ENCODE measurements at places on chromosomes 1 and 21. TPM values are rescaled to one million over a fixed set of nuclear protein-coding genes. Genes with fewer than 3 reads are reported as not detected.

The UBL4B gene
- total RNA-seq = 8.4 TPM

The C4BPA gene
- not detected for total RNA-seq

GRCh38 chr1:5975133-5975880 lies 16.9 kb downstream of the NPHP4 start:
- no peaks in the 10 kb centered on the region for H3K36me3 ChIP-seq
- no peak overlapping the region for H3K4me3 ChIP-seq
- no peaks in the 10 kb centered on the region for H3K27me3 ChIP-seq

DNA sequence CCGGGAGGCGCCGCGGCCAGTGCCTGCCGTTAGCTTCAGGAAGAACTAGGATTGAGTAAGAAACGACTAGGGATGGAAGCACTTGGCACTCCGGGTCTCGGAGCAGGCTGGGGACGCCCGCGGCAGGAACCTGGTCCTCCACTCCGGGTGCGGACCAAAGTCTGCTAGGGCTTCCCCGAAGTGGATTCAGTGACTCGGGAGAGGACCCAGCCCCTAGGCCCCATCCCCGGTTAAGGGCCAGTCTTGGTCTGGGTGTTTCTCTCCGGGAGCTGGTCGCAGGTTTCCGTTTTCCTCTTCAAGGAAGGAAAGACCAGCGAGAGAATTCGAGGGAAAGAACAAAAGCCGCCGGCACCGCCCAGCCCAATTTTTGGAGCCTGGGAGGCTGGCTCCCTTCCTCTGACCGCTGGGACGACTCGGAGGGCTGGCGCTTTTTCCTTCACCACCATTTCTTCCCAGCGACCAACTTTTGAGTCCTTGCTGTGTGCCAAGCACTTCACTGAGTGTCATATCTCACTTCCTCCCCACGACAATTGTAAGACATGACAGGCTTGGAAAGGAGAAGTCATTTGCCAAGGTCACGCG lies 16.8 kb upstream of the STMN1 start:
- H3K27ac ChIP-seq = peak overlapping the region; percentile 36
- no peaks in the 10 kb centered on the region for H3K4me1 ChIP-seq
- DNase-seq = peak; percentile 5
- H3K27me3 ChIP-seq = no peaks in the 10 kb centered on the region
- no peaks in the 10 kb centered on the region for H3K36me3 ChIP-seq

DNA sequence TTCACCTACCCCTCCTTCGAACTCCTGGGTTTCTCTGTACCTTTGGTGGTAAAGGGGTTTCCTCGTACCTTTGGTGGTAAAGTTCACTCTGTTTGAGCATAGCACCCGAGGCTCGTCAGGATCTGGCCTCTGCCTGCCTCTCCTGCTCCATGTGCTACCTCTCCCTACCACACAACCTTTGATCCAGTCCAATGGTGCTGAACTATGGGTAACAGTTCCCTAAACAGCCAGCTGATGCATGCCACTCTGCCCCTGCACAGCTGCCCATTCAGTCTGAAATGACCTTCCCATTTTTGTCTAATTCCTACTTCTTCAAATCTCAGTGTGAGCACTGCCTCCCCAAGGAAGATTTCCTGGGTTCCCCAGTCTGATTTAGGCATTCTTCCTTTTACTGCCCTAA lies 14.0 kb downstream of the OVAAL start:
- no peak overlapping the region for H3K27ac ChIP-seq
- no peaks in the 10 kb centered on the region for H3K27me3 ChIP-seq
- no peak for DNase-seq
- H3K4me3 ChIP-seq = no peak overlapping the region

GRCh38 chr1:198116069-198116468 lies 40.7 kb upstream of the NEK7 start:
- H3K36me3 ChIP-seq = no peaks in the 10 kb centered on the region
- no peaks in the 10 kb centered on the region for H3K27me3 ChIP-seq
- no peak for DNase-seq
- no peak overlapping the region for H3K27ac ChIP-seq
- no peaks in the 10 kb centered on the region for H3K4me1 ChIP-seq
- H3K4me3 ChIP-seq = no peak overlapping the region

DNA sequence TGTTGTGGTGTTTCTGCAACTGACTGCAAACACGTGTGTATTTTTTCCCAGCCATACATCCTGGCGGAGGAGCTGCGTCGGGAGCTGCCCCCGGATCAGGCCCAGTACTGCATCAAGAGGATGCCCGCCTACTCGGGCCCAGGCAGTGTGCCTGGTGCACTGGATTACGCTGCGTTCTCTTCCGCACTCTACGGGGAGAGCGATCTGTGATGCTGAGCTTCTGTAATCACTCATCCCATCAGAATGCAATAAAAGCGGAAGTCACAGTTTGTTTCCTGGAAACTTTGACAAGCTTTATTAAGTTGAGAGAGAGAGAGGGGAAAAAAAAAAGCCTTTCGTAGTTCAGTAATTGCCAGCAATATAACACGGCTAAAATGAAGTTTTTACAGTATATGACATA lies 32.7 kb upstream of the MTR start:
- no peak overlapping the region for H3K4me3 ChIP-seq
- no peaks in the 10 kb centered on the region for H3K36me3 ChIP-seq
- no peak for DNase-seq
- no peak overlapping the region for H3K27ac ChIP-seq

DNA sequence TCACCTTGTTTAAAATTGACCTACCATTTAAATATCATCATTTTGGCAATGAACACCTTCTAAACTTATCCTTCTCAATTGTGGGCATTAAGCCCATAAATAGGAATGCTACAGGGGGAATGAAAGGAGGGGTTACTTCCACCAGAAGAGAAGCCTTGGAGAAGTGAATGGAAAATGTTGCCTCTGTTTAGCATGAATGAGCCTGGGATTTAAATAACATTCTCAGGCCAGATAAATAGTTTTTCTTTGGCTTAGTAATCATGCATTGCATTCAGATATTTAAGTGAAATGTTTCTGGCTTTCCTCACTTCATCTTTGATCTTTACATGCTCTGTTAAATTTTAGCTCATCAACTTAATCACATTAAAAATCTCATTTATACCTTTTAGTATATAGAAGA lies 284.3 kb upstream of the FMN2 start:
- H3K36me3 ChIP-seq = no peaks in the 10 kb centered on the region
- H3K27ac ChIP-seq = no peak overlapping the region
- no peak for DNase-seq
- H3K27me3 ChIP-seq = no peaks in the 10 kb centered on the region
- H3K4me1 ChIP-seq = no peaks in the 10 kb centered on the region

GRCh38 chr1:83846138-83846537 lies 152.8 kb downstream of the TTLL7 start:
- H3K4me1 ChIP-seq = no peaks in the 10 kb centered on the region
- no peaks in the 10 kb centered on the region for H3K36me3 ChIP-seq
- H3K27ac ChIP-seq = no peak overlapping the region
- DNase-seq = no peak

- no peak overlapping the region for H3K27ac ChIP-seq
- H3K27me3 ChIP-seq = no peaks in the 10 kb centered on the region
- no peak overlapping the region for H3K4me3 ChIP-seq
- H3K4me1 ChIP-seq = no peaks in the 10 kb centered on the region
- no peaks in the 10 kb centered on the region for H3K36me3 ChIP-seq
- no peak for DNase-seq
These were observed 22.5 kb upstream of the ZNF648 start for GRCh38 chr1:182083851-182084486.

- no peak for DNase-seq
- H3K4me1 ChIP-seq = no peaks in the 10 kb centered on the region
- no peaks in the 10 kb centered on the region for H3K27me3 ChIP-seq
- no peak overlapping the region for H3K4me3 ChIP-seq
These were observed 181.0 kb downstream of the SPATA17 start for GRCh38 chr1:217812175-217812574.

DNA sequence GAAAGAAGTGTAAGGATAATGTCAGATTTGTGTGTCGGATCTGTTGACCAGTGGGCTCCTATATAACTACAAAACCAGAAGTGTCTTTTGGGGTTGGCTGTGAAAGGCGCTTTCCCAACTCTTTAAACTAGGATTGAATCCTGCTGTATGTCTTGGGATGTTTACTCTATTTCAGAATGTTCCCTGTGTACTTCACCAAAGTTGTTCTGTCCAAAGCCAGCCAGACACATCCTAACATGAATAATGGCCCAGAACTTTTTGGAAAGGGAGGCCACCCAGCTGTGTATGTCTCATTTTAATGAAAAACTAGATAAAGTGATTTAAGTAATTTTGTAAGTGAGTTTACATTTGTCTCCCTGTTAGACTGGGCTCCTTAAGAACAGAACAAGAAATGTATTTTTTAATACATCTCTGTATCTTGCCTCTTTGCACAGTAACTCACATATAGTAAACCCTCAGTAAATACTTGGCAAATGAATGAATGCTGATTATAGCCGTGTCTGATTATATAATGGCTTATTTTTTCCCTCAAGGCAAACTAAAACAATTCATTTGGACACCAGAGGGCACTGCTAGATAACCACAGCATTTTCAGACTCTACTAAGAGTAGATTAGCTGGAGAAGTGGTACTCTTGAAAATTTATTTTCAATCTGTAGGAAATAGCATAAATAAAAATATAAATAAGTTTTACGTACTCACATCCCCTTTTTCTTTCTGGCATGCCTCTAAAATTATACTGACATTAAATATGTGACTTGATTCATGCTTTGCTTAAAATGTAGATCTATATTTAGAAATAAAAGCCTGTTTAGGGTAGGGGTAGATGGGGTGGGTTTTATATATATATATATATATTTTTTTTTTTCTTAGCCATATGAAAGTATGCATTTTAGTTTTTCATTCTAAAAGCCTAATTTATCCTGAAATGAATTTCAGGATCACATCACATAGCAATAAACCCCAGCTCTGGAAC lies 23.8 kb downstream of the TSEN15 start:
- H3K4me1 ChIP-seq = peaks cover 8% of the 10 kb centered on the region
- no peak overlapping the region for H3K4me3 ChIP-seq
- peak; percentile 46 for DNase-seq
- H3K27me3 ChIP-seq = no peaks in the 10 kb centered on the region

DNA sequence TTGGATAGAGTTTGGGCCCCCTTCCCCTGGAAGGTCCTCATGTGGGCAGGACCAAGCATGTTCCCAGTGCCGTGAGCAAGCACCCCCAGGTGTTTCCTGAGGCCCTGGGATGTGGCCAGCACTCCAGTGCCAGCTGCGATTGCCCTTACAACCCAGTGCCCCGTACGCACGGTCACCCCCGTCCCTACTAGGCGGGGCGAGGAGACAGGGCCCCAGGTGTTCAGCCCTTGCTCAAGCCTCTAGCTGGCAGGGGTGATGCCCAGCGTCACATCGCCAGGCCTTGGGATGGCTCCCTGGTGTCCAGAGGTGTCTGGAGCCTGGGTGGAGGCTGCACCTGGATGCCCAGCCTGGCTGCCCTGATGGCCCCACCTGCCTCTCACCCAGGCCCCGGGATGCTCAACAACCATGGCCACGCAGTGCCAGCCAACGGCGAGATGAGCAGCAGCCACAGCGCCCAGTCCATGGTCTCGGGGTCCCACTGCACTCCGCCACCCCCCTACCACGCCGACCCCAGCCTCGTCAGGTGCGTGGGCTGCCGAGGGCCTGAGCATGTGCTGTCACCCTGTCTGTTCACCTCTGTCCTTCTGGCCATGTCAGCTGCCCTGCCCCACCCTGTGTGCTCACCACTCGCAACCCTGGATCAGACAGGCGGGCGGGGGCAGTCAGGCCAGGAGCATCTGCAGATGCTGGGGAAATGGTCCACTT lies 21.6 kb upstream of the CCDC27 start:
- DNase-seq = no peak
- no peaks in the 10 kb centered on the region for H3K36me3 ChIP-seq
- H3K27ac ChIP-seq = no peak overlapping the region
- no peaks in the 10 kb centered on the region for H3K4me1 ChIP-seq
- H3K27me3 ChIP-seq = no peaks in the 10 kb centered on the region
- no peak overlapping the region for H3K4me3 ChIP-seq

- DNase-seq = no peak
- no peak overlapping the region for H3K27ac ChIP-seq
- H3K36me3 ChIP-seq = no peaks in the 10 kb centered on the region
- H3K27me3 ChIP-seq = peaks cover 4% of the 10 kb centered on the region
These were observed 3.1 kb upstream of the KCNK2 start for GRCh38 chr1:215079456-215079855.

DNA sequence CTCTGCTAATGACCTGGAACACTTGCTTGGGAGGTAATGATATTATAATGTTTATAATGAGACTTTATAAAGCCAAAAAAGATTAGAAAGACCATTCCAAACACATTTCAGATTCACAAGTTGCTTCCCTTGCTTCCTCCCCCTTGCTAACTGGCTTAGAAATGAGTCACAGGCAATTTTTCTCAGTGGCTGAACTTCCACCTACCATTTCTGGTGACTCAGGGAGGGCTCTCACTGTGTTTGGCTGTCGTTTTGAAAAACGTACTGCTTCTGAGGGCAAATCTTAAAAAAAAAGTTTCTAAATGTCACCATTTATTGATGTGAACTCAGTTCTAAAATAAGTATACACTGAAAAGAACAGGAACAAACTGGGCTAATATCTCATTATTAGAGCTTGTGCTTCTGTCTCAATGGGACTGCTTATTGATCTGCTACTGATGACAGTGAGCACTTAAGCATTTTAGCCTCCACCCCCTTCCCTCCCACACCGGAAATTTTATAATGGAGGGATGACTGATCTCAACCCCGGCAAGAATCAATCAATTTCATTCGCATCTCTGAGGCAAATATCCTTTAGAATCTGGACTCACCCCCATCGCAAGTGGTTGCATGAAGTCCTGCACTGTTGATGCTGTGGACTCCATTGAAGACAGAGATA lies 278.3 kb downstream of the KCTD3 start:
- H3K27me3 ChIP-seq = no peaks in the 10 kb centered on the region
- DNase-seq = no peak
- H3K4me3 ChIP-seq = no peak overlapping the region
- no peak overlapping the region for H3K27ac ChIP-seq

DNA sequence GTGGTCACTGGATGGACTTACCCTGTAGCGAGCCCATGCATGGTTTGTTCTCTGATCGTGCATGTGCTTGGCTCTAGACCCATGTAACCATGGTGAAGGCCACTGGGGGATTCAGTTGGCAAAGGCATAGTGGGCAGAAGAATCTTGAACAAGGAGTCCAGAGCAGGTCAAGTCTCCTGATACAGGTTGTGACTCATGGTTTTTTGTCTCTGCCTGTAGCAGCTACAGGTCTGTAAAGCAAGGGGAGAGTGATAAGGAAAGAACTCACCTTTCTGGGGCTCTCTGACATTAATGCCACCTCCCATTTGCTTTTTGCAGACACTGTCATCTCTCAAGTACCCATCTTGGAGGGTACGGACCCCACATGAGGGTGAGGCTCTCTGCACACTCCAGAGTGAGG lies 153.4 kb upstream of the CAMK1G start:
- H3K27me3 ChIP-seq = no peaks in the 10 kb centered on the region
- H3K36me3 ChIP-seq = no peaks in the 10 kb centered on the region
- H3K4me1 ChIP-seq = no peaks in the 10 kb centered on the region
- H3K4me3 ChIP-seq = peak overlapping the region; percentile 37
- DNase-seq = no peak
- peak overlapping the region; percentile 62 for H3K27ac ChIP-seq

- no peaks in the 10 kb centered on the region for H3K36me3 ChIP-seq
- H3K27me3 ChIP-seq = no peaks in the 10 kb centered on the region
- no peak overlapping the region for H3K27ac ChIP-seq
- no peaks in the 10 kb centered on the region for H3K4me1 ChIP-seq
- no peak overlapping the region for H3K4me3 ChIP-seq
- no peak for DNase-seq
These were observed 104.8 kb downstream of the PSMG1 start for GRCh38 chr21:39078322-39079065.

- H3K4me1 ChIP-seq = no peaks in the 10 kb centered on the region
- no peak overlapping the region for H3K27ac ChIP-seq
- no peak overlapping the region for H3K4me3 ChIP-seq
- no peak for DNase-seq
These were observed 12.2 kb upstream of the FAM167B start for GRCh38 chr1:32234792-32235191.

- H3K27me3 ChIP-seq = peaks cover 6% of the 10 kb centered on the region
- no peak for DNase-seq
- no peak overlapping the region for H3K27ac ChIP-seq
- H3K4me3 ChIP-seq = no peak overlapping the region
- no peaks in the 10 kb centered on the region for H3K4me1 ChIP-seq
These were observed 143.0 kb upstream of the GRIK3 start for GRCh38 chr1:37177230-37177864.

Measured in prostate gland (tissue), 2 donors.